ENCODE measurements at places on chromosomes 6 and 20.

DNA sequence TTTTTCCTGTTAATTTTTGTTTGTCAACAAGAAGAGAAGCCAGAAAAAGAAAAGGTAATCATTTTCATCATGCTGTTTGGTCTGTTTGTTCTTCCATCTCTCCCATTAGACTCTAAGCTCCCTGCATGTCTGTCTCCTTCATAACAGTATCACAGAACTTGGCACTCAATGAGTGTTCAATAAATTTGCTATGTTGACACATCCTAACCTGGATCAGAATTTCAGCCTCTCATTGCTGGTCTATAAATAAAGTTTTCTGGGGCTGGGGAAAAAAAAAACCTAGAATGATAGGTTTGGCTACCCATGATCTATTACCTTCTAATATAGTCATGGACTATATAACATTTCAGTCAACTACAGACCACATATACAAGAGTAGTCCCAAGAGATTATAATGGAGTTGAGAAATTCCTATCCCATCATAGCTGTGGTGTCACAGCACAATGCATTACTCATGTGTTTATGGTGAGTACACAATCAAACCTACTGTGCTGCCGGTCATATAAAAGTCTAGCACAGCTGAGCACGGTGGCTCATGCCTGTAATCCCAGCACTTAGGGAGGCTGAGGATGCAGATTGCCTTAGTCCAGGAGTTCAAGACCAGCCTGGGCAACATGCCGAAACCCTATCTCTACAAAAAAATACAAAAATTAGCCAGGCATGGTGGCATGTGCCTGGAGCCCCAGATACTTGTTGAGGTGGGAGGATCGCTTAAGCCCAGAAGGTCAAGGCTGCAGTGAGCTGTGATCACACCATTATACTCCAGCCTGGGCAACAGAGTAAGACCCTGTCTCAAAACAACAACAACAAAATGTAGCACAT lies 5.9 kb downstream of the NUDT3 start:
- no peak for DNase-seq

DNA sequence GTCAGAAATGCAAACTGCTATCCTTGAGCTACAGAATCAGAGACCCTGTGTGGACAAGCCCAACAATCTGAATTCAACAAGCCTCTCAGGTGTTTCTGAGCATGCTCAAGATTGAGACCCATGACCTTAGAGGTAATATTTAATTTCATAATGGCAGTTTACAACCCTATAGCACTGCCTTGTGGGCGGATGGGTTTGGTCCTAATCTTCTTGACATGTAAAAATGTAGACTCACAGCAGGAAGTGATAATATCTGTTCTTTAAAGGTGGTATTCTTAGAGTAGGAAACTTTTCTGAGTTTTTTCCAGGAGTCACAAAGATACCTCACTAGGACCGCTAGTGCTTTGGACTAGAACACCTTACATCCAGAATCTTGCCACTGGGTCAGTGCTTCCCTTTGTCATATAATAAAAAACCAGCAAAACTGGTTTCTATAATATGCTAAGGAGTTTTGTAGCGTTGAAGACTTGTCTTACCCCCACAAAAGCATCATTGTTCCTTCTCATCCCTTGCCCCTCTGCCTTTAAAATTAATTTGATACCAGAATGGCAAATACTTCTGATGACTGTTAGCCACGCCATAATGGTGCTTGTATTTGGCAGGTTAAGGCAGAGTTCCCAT lies 52.6 kb downstream of the E2F3 start:
- DNase-seq = no peak

- DNase-seq = no peak
Measured at GRCh38 chr20:44640522-44640921, 11.0 kb downstream of the ADA start.

- DNase-seq = no peak
Measured at GRCh38 chr6:118186672-118187567, 279.9 kb downstream of the SLC35F1 start.

GRCh38 chr6:154252678-154253077 lies 103.9 kb downstream of the IPCEF1 start:
- DNase-seq = peak; percentile 15

- DNase-seq = no peak
Measured at GRCh38 chr6:32941214-32941768, 463 bp upstream of the HLA-DMB start.

DNA sequence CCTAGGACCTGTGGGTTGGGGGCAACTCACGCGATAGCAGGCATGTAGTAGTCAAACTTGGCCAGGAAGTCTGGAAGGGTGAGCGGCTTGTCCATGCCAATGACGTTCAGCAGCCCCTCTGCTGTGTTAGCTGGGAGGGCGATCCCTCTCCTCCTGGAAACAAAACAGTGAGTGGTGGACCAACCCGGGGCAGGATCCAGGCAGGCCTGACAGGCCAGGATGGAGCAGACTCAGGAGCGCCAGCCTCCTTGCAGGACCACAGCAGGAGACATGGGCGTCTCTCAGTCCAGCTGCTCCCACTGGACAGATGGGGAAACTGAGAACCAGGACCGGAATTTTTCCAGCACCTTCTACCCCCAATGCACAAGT lies 22.5 kb downstream of the ADA start:
- no peak for DNase-seq

DNA sequence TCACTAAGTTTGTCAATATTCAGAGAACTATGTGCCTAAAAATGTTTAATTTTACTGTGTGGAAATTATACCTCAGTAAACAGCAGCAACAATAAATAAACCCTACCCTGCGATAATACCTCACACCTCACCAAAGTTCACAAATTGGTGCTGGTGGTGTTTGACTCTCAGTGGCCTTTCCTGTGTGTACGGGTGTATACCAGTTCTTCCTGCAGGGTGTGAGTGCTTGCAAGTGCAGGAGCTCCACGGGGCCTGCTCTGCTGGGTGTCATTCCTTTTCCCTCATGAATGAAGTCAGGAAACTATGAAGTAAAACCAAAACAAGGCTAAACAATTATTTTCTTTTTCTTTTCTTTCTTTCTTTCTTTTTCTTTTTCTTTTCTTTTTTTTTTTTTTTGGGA lies 4.1 kb upstream of the ENPP5 start:
- no peak for DNase-seq

- DNase-seq = no peak
Measured at GRCh38 chr6:113584767-113585166, 272.4 kb upstream of the MARCKS start.

DNA sequence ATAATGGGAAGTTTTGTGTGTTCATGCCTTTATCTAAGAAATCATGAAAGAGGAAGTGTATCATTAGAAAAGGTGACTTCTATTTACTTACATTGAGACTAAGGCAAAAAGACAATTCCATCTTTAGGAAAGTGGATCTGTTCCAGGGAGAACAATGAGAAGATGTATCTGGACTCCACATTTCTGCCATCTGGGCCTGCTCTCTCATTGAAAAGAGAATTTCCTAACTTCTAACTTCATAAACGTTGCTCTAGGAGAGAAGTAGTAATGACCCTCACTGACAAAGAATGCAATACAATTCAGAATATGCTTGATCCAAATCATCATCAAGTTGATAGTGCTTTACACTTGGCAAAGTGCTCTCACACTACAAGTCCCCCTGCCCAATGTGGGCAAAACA lies 294.2 kb downstream of the OGFRL1 start:
- no peak for DNase-seq

DNA sequence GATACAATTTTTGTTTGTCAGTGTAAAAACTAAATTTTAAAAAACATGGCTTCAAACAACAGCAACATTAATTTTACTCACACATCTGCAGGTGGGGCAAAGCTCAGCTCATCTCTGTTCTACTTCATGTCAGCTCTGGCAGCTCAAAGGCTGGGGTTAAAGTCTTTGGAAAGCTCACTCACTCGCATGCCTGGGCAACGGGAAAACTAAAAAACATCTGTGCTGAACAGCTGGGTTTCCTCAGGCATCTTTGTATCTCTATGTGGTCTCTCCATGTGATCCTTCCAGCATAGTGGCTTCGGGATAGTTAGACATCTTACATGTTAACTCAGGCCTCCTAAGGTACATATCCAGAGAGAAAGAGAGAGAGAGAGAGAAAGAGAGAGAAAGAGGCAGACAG lies 499.6 kb downstream of the RFPL4B start:
- no peak for DNase-seq

GRCh38 chr6:55778705-55779104 lies 96.7 kb downstream of the BMP5 start:
- no peak for DNase-seq

DNA sequence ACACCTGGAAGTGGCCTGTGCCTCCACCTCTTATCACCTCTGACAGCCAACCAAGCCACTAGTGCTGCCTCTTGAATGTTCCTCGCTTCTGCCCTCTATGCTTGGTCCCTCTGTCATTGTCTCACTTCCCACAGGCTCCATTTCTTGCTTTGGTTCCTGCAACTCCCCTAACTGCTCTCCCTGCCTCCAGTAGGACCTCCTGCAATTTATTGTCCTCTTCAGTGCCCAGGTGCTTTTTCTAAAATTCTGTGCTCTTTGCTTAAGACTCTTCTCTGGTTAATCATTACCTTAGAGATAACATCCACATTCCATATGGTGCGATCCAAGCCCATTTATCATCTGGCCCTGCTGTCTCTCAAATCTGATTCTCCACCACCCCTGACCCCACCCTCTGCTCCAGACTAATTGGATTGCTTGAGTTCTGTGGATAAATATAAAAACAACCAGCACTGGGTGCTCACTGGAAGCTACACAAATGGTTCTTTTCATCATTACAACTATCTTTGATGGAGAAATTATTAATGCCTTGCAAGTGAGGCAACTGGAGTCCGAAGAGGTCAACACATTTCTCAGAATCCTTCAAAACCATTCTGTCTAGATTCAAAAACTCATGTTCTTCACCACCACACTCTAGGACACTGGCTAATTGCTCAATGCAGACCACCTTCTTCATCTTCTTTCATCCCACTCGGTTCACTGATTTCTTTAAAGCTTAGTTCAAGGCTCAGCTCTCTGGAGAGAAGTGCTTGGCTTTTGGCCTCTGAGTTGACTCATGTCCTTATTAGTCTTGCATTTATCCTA lies 47.2 kb downstream of the FOXA2 start:
- no peak for DNase-seq

- no peak for DNase-seq
Measured at GRCh38 chr6:14118446-14118845, 874 bp downstream of the CD83 start.

GRCh38 chr6:134875367-134875766 lies 74.5 kb downstream of the ALDH8A1 start:
- no peak for DNase-seq

- peak; percentile 60 for DNase-seq
Measured at GRCh38 chr6:143060354-143060805, 309 bp upstream of the AIG1 start.

- DNase-seq = no peak
Measured at GRCh38 chr6:63910863-63911551, 275.4 kb downstream of the PHF3 start.

DNA sequence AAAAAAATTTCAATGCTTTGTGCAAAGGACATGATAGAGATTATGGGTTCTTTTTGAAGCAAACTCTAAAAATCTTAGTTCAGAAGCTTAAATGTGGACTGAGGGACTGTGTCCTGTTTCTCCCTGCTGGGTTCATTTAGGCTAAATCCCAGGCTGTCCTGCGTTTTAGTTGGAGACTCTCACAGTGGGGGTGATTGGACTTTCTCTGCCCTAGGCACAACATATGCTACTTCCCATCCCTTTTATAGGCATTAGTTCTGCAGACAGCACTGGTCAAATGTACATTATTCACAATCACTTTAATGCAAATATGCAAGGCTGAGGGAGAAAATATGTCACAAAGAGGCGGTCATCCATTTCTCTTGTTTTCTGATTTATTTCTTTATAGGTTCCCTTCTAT lies 71.3 kb downstream of the TFAP2B start:
- DNase-seq = no peak

- no peak for DNase-seq
Measured at GRCh38 chr6:40671001-40671693, 84.0 kb upstream of the LRFN2 start.

DNA sequence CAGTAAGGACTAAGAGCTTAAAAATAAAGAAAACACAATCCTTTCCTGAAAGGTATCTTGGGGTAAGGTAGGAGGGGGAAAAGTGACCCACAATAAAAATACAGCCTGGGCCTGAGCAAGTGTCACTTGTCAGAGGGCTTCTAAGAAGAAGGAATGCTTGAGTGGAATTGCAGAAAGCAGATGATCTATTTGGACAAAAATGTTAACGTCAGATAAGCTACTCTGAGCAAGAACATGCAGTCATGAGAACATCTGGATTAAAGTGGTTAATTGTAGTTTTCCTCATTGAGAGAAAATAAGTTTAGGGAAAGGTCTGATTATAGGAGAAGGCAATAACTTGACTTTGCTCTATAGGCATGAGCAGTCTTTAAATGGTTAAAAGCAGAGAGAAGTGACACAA lies 581.9 kb downstream of the HTR1B start:
- DNase-seq = no peak

GRCh38 chr6:144581812-144582537 lies 296.8 kb downstream of the UTRN start:
- DNase-seq = no peak

DNA sequence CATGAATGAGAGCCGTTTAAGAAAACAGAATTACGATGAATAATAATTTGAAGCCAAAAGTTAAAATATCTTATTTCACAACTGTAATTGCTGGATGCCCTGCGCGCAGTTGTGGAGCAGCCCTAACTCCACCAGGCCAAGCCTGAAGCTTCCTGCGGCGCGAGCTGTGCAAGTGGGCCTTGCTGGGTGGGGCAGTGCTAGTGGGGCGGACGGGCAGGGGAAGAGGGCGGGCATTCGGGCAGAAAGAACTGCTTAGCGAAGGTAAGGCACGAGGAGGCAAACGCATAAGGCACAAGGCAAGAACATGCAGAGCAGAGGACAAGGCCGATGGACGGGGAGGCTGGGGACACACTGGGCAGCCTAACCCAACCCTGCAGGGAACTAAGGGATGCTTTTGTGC lies 2.3 kb downstream of the HLA-DQB2 start:
- no peak for DNase-seq

DNA sequence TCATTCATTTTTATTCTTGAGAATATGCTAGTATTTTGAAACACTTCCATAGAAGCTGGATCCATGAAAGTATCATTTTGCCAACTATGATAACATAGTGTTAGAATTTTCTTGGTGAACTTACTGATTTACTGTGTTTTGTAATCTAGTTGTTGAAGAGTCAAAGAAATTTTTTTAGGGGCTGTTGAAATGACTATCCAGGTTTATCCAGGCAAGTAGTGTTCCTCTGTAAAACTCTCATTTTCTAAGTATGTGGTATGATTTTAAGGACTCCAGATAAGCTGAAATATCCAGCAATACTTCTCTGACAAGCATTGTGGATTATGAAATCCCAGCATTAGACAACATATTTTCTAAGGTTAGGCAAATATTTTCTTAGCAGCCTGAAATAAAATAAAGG lies 95.9 kb downstream of the GRIK2 start:
- DNase-seq = no peak

Measured in tibial nerve (tissue), 4 donors.